ENCODE measurements at places on chromosomes 1 and 21. TPM values are rescaled to one million over a fixed set of nuclear protein-coding genes. Genes with fewer than 3 reads are reported as not detected.

Gene FMO2
- total RNA-seq = 4.5 TPM

Gene MARK1
- total RNA-seq = 0.17 TPM

Gene ANGPTL3
- not detected for total RNA-seq

Gene NMNAT2
- total RNA-seq = under 0.01 TPM
